ENCODE measurements at places on chromosomes 4 and X. TPM values are rescaled to one million over a fixed set of nuclear protein-coding genes. Genes with fewer than 3 reads are reported as not detected.

Gene SCARB2
- 138 TPM for total RNA-seq

Gene GAGE13
- not detected for total RNA-seq

Gene CT47B1
- not detected for total RNA-seq

Gene FAAH2
- 2.9 TPM for total RNA-seq

Gene PAGE5
- total RNA-seq, result not detected

Gene TRPC5OS
- total RNA-seq, result 0.22 TPM
